ENCODE measurements at places on chromosomes 13 and 19.
A peak's percentile ranks its signal among the peaks of the same experiment; 100 is the strongest.

DNA sequence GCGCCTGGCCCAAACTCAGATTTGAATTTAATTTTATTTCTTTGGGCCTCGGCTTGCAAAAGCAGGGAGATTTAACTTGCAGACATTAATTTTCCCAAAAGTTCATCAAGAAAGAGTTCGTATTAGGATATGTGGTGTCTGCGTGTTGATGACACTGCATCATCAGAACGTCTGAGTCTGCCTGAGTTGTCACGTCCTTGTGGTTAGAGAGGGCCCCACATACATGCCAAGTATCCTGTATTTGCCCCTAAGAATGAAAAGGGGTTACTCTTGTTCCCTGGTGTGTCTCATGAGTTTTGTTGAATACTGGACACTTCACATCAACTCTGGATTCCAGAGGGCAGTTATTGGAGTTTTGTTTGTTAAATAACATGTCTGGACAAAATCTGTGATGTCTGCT lies 5.6 kb upstream of the TEX29 start:
- DNase-seq, result no peak

DNA sequence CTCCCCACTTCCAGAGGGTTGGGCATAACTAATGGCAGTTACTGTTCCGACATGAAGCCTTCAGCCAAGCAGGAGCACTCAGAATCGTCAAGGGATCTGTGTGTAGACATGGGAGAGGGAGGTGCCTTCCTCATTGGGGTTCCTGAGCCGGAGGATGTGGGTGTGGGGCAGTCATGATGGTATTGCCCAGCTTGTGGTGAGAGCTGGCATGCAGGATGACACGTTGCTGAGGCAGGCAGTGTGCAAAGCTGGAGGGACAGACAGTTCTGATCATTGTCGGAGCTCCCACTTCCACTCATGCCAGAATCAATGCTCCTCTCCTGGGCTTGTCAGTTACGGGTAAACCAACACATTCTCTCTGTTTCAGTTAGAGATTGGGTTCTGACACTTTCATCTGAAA lies 83.9 kb upstream of the TSC22D1 start:
- DNase-seq, result no peak

- DNase-seq, result peak; percentile 70
Measured at GRCh38 chr19:33413868-33414666, 40.6 kb downstream of the CEBPG start.

GRCh38 chr19:12838182-12838885 lies at the start of gene MAST1:
TSS of gene MAST1 (plus strand) at chr19:12838515. CDS start at chr19:12838573, 58 bp downstream.
- DNase-seq, result peak; percentile 90

DNA sequence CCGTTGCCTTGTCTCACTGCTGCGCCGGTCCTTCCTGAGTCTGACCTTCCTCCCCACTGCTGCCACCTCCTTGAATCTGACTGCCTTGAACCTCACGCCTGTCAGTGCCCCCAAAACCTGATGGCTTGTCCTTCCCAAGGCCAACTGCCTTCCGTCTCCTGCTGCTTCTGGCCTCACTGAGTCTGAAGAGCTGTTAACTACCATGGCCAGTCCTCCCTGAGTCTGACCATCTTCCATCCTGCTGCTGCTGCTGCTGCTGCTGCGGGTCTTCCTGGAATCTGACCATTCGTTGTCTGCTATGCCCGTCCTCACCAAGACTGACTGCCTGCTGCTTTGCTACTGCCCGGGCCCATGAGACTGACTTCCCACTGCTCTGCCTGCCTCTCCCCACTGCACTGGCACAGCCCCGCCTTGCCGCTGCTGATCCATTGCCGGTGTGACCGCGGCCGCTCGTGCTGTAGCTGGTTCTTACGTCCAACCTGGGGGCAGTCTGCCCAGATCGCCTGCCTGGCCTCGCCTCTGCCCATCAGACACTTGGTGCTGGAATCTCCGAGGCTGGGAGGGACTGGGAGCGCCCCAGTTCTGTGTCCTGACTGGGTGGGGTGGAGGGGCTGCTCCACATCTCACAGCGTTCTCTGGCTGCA lies 2.9 kb upstream of the RCN3 start:
- peak; percentile 63 for DNase-seq

- DNase-seq, result no peak
Measured at GRCh38 chr13:41156620-41157019, 24.0 kb upstream of the KBTBD6 start.

GRCh38 chr19:52345162-52345561 lies 9.1 kb downstream of the ZNF610 start:
- no peak for DNase-seq

DNA sequence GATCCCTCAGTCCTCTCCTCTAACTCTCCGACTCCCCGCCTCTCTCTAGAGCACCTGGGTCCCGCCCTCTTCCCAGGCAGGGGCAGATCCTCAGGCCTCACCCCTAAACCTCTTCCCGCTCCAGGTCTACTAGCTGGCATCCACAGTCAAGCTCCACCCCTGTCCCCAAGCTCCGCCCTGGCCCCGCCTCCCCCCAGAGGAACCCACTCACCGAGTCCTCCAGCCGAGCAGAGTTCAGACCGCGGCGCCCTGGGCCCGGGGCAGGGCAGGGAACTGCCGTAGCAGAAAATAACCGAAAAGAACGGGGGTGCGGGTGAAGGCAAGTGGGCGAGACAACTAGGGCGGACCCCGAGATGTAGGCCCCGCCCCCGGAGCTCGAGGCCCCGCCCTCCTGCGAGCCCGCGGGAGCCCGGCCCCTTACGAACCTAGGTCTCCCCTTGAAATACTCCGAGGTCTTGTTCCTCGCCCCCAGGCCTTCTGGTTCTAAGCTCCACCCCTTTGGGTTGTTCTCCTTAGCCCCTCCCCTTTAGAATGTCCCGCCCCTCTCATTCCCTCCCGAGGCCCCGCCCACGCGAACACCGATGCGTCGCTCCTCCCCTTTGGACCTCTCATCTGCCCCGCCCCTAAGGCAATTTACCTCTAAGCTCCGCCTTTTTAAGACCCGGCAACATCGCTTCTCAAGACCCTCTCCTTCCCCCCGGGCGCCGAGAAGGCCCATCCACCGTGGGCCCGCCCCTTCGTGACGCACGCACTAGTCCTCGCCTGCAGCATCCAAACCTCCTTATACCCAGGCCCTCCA lies at the start of gene GGN:
TSS of gene GGN (minus strand) at position 485 of the 799 bp plus-strand sequence. CDS start 773 bp downstream, outside the sequence.
- DNase-seq, result peak; percentile 94

DNA sequence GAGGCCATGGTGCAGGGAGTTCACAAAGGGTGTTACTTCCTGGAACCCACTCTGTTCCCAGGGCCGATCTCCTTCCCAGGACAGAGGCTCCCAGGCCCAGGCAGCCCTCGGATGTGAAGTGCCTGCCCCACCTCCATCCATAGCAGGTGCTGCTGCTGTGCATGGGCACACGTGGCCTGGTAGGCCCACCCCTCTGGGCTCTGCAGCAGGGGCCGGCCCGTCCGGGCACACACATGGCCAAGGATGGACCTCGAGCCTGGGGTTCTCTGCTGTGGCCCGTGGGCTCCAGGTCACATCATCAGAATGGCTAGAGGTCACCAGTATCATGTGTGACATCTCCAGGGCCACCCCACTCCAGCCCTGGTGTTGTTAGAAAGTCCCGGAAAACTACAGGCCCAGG lies 71.8 kb downstream of the GADD45B start:
- no peak for DNase-seq

DNA sequence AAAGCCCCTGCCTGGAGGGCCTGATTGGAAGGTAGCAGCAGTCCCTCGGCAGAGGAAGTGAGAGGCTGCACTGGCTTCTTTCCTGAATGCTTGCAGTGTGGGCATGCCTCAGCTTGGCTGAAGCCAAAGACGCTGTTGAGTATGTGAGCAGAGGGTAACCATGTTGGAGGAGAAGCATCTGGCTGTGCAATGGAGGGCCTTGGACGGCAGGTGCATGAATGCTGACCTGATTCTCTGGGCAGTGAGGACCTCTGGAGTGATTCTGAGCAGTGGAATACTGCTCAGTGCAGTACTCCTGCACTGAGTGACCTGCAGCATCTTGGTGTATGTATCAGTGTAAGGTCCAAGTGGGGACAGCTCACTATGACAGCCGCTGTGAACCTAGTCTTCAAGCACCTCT lies 46.9 kb downstream of the SOX1 start:
- DNase-seq, result peak; percentile 59

DNA sequence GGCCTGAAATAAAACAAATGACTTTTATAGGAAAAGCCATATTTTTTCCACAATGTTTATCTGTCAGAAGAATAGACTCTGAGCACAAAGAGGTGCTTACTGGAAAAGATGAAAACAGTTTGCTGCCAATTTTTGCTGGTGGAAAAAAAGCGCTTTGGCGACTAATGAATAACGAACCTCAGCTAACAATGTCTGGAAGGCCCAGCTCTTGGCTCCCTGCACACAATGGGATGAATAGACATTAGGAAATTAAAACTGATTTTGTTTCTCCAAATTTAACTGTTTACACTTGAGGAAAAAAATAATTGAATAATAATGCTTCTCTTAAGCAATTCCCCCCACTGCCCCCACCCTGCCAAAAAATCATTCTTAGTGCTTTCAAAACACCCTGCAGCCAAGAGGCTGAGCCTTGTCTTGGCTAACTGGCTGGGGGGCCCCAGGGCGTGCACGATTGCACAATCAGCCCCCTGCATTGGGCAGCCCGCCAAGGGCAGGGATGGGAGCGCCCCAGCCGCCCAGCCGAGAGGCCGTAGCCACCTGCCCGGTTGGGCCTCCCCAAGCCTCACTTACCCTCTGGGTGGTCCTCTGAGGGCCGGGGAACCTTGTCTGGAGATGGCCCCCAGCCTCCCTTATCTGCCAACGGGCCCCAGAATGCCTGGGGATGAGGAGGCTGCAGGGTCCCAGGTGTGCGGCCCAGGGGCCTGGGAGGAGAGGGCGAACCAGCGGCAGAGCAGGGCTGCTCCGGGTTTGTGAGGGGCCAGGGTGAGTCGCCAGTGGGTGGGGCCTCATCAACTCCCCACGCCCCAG lies 16.8 kb downstream of the CEBPG start:
- DNase-seq, result no peak

- DNase-seq, result no peak
Measured at GRCh38 chr19:45819769-45820168, 4.7 kb upstream of the RSPH6A start.

- DNase-seq, result no peak
Measured at GRCh38 chr19:6340493-6341201, 7.2 kb upstream of the ACER1 start.

GRCh38 chr13:108560093-108560492 lies 69.3 kb upstream of the MYO16 start:
- DNase-seq, result no peak

- no peak for DNase-seq
Measured at GRCh38 chr13:77898097-77898496, 20.5 kb downstream of the EDNRB start.

GRCh38 chr19:35403116-35403760 lies 32.4 kb downstream of the GPR42 start:
- no peak for DNase-seq

DNA sequence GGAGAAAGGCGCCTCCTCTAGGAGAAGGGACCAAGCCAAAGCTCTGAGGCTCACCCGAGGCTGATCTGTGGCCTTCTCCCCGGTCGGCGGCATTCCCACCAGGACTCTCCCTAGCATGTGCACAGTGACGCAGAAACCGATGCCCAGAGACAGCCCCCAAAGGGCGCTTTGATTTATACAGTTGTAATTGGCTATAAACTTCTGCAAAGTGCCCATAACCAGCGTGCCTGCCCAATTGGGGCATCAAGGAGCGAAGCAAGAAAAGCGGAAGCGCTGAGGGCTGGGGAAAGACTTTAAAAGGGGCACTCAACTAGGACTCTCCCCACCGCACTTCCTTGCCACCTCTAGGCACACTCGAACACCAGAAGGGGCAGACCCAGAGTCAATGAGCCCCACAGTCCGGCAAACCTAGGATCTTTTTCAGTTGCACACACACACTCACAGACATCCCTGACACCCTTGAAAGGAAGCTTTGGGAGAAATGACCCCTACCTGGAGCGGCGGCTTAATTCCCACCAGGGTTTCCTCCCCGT lies 1.8 kb downstream of the CDX2 start:
- no peak for DNase-seq

DNA sequence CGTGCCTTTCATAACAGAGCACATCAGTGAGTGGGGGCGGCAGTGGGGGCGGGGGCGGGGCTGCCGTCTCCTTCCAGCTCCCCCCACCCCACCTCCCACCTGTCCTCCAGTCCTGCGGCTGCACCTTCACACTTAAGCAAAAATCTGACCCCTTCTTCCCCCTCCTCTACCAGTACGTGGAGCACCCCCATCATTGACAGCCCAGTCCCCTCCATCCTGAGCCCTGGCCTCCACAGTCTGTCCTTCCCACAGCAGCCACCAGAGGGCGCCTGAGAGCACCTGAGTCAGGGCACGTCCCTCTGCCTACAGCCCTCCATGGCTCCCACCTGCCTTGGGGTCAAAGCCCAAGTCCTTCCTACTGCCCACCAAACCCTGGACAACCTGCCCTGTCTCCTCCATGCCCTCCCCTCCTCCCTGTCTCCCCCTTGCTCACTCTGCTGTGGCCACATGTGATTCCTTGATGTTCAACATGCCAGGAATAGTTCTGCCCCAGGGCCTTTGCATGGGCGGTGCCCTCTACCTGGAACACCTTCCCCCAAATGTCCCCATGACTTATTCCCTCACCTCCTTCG lies 4.0 kb downstream of the EBI3 start:
- peak; percentile 67 for DNase-seq

- peak; percentile 26 for DNase-seq
Measured at GRCh38 chr13:44710576-44710975, 134.4 kb upstream of the TSC22D1 start.

GRCh38 chr13:27794921-27795717 lies 2.8 kb downstream of the GSX1 start:
- DNase-seq, result no peak

DNA sequence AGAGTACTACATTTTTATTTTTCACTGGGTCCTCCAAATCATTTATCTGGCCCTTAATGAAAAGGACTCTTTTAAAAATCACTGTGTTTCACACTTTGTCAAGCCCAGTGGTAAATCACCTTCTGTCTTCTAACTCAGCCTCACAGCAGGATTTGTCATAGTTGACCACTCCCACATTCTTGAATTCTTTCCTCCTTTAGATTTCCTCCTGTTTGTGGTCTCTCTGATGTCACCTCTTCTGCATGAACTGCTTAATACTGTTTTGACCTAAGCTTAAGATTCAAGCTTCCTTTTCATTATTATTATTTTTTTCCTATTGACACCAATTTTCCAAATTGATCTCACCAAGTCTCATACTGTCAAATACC lies 899.8 kb upstream of the MIR17HG start:
- peak; percentile 9 for DNase-seq

DNA sequence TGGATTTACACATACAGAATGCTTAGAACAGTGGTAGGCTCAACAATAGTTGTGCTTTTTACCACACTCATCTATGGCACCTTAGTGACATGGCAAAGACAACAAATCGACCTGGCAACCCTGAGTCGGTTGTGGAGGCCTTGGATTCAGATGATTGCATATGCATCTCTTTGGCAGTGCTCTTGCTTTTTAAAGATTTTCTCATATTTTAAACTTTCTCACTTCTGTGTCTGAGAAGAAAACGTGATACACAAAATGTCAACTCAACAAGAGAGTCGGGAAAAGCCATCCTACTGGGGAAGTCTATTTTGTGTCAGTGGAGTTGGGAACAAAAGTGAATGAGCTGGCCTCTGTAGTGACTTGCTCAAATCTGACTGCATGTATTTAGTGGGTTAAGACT lies 85.8 kb downstream of the ATP8A2 start:
- no peak for DNase-seq
